ENCODE measurements at places on chromosomes 16 and 17. TPM values are rescaled to one million over a fixed set of nuclear protein-coding genes. Genes with fewer than 3 reads are reported as not detected.

TMEM106A gene
- total RNA-seq = 1.4 TPM

DHRS7C gene
- not detected for total RNA-seq

GRCh38 chr16:86077243-86077940, 178.4 kb downstream of the IRF8 start:
- DNase-seq = no peak

GRCh38 chr16:80527297-80527696, 13.5 kb upstream of the DYNLRB2 start:
- peak; percentile 11 for DNase-seq

GRCh38 chr16:78034530-78034929, 12.2 kb downstream of the CLEC3A start:
- DNase-seq = no peak

GRCh38 chr16:31363721-31364120, 8.7 kb downstream of the ITGAX start:
- no peak for DNase-seq

PGAP6 gene
- total RNA-seq = 56.1 TPM

ZNF750 gene
- not detected for total RNA-seq

GRCh38 chr17:7704601-7705268, at the start of gene EFNB3:
Gene EFNB3, plus strand, starts transcription at chr17:7705202. Its CDS starts 397 bp downstream, at chr17:7705599.
- no peak for DNase-seq

ABCA3 gene
- total RNA-seq = 0.18 TPM

ZG16B gene
- total RNA-seq = 0.54 TPM

C16orf89 gene
- total RNA-seq = not detected

DNA sequence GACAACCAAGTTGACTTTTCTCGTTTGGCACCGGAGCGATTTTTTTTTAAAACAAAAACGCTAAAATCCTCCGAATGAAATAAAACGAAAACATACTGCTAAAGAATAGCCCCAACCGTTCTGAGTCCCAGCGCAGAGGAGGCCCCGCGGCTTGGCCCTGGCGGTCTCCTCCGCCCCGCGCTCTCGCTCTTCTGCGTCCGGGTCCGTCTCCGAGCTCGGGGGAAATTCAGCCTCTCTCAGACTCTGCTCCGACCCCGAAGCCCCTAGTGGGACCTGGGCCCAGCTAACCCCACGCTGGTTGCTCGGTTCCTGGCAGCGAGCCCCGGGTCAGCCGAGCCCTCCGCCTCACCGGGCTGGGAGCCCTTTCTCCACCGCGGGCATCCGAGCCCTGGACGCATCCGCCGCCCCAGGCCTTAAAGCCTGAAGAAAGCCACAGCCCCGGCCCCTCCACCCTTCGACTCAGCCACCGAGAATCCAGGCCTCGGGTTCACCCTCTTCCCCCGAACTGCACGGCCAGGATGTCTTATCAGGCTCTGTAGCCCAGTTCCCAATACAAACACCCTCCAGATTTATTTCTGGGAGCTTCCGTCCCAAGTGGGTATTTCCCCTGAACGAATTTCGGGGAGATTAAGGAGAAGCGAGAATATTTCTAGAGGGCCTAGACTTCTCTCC, 1.2 kb downstream of the TBX2 start:
- DNase-seq = no peak

DNA sequence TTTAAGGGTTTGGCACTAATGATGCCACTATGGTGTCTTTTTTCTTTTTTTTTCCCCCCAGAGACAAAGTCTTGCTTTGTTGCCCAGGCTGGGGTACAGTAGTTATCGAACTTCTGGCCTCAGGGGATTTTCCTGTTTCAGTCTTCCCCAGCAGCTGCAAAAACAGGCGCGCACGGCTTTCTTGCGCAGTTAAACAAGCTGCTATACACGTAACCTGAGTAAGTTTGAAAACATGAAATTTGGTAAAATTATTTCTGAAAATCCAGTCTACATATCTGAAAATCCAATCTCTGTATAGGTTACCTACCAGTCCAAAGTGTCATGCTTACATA, 11.8 kb downstream of the TEX14 start:
- DNase-seq = no peak

GRCh38 chr16:4415538-4416199, 727 bp downstream of the CORO7 start:
- no peak for DNase-seq

DNA sequence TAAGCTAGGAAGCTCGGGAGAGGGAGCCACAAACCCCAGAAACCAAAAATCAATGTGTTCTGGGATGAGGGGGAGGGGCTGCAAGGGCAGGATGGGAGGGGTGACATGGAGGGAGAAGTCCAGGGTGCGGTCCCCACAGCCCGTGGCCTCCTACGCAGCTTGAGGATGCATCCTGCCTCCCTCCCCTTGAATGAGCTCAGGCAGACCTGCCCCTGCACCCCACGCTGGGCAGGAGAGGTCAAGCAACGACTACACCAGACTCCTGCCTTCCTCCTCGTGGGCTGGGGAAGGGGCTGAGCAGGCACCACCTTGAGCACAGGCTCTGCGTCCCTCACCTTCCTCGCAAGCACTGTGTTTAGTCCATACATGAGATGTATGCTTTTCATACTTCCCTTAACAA, 3.9 kb downstream of the ANKRD13B start:
- no peak for DNase-seq

DNA sequence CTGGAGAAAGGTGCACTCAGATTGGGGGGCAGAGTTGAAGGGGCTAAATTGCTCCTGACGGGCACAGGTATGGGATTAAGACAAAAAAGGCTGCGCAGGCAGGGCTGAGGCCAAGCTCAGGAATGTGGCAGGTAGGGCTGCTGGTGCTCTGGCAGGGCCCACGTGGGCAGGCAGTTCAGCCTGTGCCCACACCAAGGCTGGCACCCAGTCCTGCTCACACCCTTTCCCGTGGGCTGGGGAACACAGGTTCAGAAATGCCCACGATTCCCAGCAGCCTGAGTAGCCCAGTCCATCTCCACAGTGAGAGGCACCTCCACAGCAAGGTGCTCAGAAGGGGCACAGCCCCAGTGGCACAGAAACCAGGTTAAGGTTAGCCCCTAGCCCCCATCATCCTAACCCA, 4.4 kb downstream of the HDAC5 start:
- no peak for DNase-seq

MYCBPAP gene
- under 0.01 TPM for total RNA-seq

DNA sequence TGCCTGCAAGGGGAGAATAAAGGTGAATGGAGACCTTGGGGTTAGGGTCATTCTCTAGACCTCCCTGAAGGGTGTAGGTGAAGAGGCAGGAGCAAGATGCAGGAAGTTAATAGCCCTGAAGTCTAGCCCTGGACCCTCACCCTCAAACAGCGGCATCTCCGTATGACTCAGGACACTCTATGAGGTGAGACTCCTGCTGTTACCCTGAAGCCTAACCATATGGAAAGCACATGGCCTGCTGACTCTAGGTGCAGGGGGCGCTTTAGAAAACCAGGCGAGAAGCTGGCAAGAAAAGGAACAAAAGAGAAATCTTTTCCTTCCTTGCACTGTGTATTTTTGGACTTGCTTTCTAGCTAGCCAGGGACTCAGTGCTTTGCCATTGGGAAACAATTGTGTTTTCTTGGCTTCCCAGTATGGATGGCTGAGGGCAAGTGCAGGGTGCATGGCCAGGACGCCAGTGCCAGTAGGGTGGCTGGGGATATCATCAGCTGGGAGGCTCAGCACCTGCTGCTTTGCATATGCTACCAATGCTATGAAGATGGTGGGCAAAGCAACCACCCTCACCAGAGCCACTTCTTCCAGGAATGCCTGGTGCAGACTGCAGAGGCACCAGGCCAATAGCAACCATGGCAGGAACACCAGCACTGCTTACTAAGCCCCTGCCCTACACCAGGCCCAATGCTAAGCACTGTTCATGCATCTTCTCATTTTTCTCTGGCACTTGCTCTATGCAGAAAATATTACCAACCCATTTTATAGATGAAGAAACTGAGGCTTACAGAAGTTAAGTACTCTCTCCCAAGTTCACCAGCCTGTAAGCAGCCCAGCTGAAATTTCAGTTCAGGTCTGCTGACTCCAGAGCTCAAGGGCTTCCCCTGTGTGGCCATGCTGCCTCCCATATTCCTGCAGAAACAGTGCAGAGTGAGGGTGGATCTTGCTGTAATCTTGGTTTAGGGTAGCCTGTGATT, 425.1 kb downstream of the SLC39A11 start:
- no peak for DNase-seq

GRCh38 chr16:48542020-48542473, 67.9 kb downstream of the N4BP1 start:
- DNase-seq = peak; percentile 54

DNA sequence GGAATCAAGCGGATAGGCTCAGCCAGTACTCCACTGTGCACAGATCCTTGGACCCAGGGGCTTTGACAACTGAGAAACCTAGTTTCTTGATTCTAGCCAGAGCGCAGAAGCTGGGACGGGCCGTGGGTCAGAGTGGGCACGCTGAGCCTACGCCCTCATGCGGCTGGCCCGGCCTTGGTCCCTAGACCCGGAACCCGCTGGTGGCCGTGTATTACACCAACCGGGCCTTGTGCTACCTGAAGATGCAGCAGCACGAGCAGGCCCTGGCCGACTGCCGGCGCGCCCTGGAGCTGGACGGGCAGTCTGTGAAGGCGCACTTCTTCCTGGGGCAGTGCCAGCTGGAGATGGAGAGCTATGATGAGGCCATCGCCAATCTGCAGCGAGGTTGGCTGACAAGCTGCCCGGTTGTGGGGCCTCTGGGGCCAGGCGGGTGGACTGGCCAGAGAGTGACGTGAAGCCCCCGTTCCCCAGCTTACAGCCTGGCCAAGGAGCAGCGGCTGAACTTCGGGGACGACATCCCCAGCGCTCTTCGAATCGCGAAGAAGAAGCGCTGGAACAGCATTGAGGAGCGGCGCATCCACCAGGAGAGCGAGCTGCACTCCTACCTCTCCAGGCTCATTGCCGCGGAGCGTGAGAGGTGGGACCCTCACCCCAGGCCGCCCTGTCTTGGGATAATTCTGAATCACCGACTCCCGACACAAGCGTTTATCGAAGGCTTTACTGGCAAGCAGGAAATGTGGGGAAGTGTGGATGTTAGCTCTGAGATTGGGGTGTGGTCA, 946 bp downstream of the STUB1 start:
- peak; percentile 49 for DNase-seq

- no peak for DNase-seq
Measured at GRCh38 chr17:42617956-42618431, 8.5 kb downstream of the TUBG1 start.

DNA sequence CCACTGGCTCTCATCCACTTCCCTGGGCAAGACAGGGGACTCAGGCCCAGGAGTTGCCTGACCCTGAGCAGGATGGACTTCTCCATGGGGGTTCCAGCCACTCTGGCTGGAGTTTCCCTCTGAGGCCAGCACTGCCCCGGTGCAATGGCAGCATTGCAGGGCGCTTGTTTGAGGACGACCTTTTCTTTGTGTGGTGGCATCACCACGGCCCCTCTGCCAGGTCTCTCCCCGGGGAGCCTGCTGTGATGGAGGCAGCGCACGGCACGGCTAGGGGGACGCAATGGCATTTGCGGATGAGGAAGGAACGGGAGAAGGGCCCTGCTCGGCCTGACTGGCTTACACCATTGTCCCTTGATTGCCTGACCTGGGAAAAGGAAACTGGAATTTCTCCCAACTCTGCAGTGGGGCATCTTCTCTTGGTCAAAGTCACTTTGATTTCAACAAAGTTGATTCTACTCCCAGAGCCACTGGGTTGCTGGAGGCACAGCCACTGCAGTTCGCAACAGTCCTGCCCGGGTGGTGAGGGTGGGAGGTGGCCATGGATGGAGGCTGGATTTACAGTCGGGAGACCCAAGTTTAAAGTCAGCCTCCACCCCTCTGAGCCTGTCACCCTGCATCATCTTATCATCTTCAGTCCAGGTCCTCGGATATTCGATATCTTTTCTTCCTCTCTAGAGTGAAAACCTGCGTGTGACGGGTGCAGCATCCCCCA, 82.9 kb upstream of the ZNF469 start:
- DNase-seq = no peak
